RWPE2 (cell line): ENCODE measurements at places on chromosomes 2 and 18.

- DNase-seq: no peak
Measured at GRCh38 chr2:78486565-78486964, 538.9 kb upstream of the REG3G start.

GRCh38 chr2:226136739-226137138 lies 662.9 kb downstream of the IRS1 start:
- no peak for DNase-seq

- no peak for DNase-seq
Measured at GRCh38 chr2:64402876-64403275, 51.1 kb upstream of the LGALSL start.

DNA sequence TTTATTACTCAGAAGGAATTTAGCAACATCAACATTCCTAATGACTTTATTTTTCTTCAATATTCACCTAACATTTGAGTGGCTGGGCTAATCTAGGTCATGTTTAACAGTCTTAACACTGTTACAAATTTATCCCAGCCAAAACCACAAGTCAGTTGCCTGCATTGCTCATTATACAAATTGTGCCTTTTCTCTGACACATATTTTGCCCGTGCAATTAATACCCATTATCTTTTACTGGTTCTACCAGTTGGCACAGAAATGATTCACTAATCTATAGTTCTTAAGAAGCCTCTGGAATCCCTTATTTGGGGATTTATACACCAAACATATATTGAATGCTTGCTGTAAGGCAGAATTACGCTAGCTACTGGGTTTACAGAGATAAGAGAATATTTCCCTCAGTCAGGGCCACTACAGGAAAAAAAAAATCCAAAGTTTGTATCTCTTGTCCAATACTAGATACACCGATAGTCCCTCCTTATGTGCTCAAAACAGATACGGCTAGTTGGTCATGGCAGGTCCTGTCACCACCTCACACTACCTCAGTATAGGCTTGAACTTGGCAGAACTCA lies 46.3 kb downstream of the ZCCHC2 start:
- no peak for DNase-seq

DNA sequence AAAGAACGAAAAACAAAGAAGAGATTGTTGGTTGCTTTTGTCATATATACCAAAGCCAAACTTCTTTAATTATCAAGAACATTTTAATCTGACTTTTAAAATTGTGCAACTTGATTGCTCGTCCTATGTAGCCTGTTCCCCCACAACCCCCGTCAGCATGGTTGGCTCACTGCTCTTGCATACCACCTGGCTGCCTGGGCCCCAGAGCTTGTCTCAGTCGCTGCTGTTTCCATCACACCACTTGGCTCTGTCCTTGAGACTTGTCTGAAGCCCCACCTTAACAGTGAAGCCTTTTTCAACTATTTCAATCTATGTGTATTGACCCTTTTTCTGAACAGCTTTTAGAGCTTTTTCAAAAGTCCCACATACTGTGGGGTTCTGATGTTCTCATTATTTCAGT lies 270.8 kb downstream of the ZNF407 start:
- DNase-seq: no peak

DNA sequence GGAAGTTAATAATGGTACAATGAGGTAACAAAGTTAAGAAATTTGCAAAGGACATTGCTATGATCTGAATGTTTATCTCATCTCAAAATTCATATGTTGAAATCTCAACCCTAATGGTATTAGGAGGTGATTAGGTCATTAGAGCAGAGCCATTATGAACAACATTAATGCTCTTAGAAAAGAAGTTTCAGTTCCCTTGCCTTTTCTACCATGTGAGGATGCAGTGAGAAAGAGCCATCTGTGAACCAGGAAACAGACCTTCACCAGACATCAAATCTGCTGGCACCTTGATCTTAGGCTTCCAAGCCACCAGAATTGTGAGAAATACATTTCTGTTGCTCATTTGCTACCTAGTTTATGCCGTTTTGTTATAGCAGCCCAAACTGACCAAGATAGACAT lies 757.6 kb downstream of the NR4A2 start:
- DNase-seq: no peak

GRCh38 chr18:58391231-58391825 lies 237.6 kb downstream of the ALPK2 start:
- no peak for DNase-seq

GRCh38 chr18:46067438-46068007 lies 4.5 kb downstream of the PSTPIP2 start:
- no peak for DNase-seq
